Stimulated activated CD8-positive, alpha-beta memory T cell treated with anti-CD3 and anti-CD28 coated beads, Interleukin-15, amount 100 ng/mL, for 4 hours (primary cell): ENCODE measurements at places on chromosomes 2 and 18.

GRCh38 chr2:231696004-231696367, 12.3 kb upstream of the PTMA start:
- no peak for DNase-seq

DNA sequence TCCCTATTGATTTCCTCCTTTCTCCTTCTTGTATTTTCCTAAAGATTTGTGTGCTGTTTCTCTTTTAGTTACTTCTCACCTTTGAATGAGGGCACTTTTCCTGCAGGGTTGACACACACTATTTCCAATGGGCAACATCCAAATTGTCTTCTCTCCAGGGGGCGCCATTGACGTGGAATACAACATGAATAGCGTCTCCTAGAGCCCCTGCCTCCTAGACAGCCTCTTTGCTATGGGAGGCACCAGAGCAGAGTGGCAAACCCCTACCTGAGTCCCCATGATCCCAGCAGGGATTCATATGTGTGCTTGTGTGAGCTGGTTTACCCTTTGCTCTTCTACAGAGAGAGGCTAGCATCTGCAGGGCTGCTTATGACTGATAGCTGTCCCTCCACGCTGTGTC, 61.3 kb upstream of the ITSN2 start:
- DNase-seq: no peak

DNA sequence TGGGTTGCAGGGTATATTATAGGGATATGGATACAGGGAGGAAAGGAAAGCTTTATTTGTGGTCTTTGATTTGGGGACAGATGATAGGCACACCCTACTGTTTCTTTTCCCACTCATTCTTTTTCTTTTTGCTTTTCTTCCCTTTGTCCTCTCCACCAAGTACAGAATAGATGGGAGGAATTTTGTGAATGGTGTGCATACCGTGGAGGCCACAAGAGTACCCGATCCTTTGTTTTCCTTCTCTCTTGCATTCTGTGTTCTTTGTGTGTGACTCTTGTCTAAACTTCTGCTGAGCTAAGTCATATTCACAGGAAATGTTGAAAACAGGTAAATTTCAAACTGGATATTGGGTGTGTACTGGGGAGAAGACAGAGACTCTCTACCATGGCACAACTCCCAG, 321.4 kb upstream of the SLC8A1 start:
- no peak for DNase-seq

DNA sequence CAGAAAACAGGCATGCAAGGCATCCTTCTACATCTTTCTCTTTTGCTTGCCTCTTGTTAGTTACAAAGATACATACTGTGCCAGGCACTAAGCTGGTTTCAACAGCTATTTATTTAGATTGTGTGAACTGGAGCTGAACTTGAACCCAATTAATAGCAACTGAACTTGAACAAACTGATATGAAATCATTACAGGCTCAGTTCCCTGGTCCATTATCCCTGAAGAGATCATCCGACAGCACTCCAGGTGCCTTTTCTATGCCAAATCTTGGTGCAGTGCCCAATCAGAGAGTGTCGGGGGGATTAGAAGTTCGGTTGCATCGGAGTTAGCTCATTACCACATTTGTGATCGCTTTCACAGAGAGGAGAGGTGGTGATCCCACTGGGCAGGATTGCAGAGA, 477.6 kb downstream of the PARD3B start:
- no peak for DNase-seq

DNA sequence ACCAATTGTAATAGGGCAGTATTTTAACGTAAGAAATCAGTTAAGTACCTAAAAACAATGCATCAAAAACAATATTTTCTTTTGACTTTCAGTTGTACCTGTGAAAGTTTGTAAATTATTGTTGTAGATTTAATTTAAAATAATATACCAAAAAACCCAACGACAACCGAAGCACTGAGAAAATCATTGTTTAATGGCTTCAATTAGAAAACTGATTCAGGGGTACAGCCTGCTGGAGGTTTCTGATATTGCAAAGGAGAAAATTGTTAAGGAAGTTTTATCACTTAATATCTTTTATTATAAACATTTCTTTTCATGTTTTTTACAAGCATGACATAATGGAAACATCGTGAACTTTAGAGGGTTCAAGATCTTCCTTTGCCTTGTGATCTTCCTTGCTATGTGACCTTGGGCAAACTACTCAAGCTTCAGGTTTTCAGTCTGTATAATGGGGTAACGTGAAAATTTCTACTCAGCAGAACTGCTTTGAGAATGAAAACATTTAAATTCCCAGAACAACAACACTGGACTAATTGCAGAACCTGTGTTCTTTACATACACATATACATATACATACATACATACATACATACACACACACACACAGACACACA, 76.3 kb upstream of the GLS start:
- DNase-seq: no peak

DNA sequence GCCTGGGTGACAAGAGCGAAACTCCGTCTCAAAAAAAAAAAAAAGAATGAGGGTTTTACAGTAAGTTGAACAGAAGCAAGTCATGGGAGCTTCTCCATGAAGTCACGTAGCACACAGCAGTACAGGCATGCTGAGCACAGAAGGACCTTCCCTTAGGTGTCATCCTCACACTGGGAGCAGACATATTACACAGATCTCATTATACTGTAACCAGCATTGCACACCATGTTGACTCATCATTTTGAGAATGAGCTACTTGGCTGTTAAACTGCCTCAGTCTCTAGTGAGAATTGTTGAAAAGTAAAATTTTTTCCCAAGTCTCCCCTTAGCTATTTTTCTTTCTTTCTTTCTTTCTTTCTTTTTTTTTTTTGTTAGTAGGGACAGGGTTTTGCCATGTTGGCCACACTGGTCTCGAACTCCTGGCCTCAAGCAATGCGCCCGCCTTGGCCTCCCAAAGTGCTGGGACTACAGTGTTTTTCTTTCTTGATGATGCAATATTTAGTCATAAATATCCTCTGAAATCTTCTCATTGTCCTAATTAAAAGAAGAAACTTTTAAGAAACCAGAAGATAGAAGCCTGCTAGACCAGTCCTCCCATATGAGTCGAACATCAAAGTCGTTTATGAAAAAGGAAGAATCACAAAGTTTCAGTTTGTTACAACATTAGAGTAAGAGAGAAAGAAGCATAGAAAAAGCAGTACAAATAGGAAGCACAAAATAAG, 37.9 kb upstream of the PPP1CB start:
- DNase-seq: no peak

DNA sequence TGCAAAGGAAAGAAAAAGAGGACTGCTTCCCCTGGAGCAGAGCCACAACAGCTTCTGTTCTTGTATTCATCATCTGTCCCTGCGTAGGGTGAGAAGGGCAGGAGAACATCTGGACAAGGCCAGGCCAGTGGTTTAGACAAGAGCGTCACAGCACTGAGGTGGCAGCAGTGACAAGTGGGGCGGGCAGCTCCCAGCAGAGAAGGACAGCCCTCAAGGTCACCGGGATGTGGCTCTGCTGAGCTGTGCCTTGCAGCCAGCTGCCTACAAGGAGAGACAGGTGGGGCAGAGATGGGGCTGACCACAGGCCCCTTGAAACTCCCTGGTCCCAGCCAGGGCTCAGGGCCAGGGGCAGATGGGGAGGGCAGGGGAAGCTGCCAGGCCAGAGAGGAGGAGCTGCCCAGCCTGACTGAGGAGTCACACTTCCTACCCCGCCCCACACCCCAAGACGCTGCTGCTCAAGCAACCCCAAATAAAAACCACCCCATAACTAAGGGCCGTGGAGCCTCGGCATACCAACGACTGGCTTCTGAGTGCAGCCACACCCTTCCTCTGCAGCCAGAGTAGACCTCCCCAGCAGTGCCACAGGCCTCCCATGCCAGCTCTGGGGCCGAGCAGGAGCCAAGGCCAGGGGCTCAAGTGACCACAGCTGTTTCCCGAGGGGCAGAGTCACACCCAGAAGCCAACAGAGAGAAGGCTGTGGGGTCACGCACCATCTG, 5.4 kb downstream of the RAB11FIP5 start:
- no peak for DNase-seq

DNA sequence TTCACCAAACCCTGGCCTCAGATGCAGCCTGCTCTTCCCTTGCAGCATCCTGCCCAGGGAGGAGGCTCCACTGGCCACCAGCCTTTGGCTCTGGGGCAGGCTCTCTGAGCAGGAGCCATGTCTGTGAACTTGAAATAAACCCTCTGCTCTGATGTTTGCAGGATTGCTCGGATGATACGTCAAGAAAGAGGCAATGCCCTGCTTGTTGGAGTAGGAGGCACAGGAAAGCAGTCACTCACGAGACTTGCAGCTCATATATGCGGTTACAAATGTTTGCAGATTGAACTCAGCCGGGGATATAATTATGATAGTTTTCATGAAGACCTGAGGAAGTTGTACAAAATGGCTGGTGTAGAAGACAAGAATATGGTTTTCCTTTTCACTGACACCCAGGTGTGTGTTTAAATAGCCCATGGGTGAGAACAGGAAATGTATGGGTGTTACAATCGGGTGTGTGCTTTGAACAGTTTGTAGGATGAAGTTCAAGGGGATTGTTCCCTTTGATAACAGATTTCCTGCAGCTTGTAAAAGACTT, 177.9 kb downstream of the DNAH6 start:
- no peak for DNase-seq

DNA sequence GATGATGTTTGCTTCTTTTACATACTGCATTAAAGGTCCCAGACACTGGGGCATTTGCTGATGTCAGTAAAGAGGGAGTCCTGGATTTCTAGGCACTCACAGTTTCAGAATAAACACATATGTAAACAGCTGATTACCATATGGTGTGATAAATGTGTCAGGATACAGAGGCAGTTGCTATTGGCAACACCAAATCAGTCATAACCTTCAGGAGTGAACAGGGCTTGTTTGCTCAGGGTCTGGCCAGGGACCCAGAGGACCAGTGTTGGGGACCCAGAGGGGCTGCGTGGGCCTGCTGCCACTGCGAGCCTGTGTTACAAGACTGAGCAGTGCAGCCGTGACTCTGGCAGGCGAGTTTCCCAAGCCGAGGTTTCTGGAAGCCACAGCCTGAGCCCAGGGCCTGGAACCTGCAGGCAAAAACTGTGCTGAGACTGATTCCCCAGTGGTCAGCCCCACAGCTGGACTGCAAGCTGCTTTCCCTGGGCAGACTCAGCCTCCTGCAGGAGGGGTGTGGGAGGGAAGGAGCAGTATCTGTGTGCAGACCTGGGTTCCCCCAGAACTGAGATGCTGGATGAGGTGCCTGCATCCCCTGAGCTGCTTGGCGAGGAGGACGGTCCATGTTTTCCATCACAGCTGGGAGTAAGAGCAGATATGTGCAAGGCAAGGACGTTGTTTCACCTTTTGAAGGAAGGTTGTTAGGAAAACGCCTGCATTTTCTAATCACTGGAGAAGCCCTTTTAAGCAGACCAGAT, 23.6 kb downstream of the ASAP2 start:
- DNase-seq: no peak

- no peak for DNase-seq
These were observed 283.3 kb upstream of the THUMPD2 start for GRCh38 chr2:40062381-40062780.

DNA sequence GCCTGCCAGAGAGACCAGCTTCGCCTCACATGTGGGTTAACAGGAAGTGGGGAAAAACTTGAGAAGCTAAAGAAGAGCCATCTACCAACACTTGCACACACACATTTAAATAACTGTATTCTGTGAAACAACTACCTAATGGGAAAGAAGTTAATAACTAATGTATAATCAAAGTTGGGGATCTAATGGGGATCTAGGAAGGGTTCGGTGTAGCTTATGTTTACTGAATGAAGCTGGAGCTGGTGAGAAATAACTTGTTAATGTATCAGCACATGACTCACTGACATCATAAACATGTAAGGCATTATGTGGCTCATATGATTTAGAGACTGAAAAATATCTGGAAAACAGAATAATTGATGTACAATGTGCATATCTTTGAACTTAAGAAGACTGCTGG, 421.3 kb upstream of the NXPH2 start:
- no peak for DNase-seq

DNA sequence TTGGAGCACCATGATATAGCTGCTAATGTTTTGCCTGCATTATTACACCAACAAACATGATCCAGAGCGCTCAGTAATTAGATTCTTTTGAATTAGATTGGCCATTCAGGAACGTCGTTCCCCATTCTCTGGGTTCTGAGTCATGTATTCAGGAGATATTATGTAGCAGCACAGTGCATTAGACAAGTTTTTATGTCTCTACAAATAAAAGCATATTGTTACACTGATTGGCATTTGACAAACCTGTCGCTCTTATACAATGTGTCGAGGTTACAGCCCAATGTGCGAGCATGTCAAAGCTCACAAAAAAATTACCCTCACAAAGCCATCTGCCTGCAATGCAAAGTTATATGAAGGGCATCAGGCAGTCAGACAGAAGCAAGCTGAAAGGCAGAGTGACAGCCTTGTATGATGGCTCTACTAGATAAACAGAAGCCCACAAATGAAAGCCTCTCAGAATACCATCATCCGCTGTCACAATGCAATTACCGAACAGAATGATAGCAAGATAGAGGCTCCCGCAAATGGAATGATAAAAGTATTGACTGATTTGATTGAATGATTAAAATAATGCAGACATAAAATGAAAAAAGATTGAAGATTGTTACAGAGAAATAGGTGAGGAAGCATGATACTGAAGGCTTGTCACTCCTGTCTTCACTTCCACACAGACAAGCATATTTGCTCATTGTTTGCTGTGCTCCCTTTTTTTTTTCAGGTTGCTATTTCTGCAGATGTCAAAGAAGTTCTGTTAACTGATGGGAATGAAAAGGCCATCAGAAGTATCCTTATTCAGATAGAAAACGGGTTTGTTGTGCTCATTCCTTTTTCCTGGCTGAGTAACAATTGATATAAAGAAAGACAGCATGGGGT, 234.6 kb upstream of the SIX3 start:
- DNase-seq: no peak

DNA sequence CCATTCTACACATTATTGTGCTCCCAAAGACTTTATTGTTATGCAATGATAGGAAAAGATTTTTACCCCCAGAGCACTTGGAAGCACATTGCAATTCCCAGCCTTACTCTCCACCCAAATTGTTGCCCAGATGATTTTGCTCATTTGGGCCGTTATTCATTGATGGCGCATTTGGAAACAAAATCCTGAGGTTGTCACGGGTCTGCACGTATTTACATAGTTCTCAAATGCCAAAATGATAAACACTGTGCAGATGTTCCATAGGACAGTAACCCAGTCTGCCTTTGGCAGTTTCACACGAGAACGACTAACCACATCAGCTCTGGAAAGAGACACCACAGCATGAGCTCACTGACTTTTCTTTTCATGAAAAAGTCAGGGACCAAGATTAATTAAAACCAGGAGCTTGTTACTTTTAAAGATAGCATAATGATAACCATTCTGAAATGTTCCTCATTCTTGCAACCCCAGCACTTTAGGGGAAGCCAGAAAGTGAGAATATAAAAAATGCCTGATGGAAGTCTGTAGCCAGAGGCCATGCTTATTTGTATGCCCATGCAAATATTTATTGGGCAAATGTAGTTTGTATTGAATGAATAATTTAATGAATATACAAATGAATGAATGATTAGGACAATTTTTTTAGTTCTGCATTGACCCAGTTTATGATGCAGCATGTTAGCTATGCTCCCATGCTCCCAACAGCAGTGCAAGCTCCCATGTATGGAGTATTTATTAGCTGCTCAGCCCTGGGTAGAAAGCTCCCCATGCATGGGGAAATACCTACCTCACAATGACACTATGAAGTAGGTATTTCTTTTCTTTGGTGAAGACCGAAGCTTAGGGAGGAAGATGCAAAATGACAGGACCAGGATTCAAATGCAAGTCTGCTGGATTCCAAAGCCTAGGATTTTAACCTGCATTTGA, 84.6 kb downstream of the MAIP1 start:
- DNase-seq: no peak
